ENCODE measurements at places on chromosomes 1 and 21.

- no peak for DNase-seq
These were observed 134.4 kb downstream of the FMN2 start for GRCh38 chr1:240226102-240226501.

DNA sequence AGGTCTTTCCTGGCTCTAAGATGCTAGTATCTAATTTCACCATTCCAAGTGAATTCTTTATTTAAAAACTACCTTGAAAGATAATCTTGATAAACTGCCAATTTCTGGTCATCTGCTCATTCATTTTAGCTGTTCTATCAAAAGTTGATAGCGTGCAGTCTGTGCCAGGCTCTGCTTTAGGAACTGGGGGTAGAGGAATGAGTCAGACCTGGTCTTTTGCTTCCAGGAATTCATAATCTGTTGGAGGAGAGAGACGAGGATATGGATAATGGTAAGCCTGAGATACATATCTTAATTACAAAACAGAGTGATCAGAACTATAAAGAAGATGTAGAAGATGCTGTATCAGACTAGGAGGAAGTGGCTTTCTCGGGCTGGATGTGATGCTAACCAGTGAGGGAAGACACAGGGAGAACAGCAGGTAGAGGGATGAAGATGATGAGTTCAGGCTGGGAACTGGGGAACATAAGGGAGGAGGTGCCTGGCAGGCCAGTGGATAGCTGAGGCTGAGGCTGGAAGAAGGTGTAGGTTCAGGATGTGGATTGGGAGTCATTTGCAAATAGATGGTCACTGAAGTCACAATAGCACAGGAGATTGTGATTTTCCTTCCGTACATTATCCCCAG is 12.3 kb upstream of the PHC2 start:
- DNase-seq: peak; percentile 45

DNA sequence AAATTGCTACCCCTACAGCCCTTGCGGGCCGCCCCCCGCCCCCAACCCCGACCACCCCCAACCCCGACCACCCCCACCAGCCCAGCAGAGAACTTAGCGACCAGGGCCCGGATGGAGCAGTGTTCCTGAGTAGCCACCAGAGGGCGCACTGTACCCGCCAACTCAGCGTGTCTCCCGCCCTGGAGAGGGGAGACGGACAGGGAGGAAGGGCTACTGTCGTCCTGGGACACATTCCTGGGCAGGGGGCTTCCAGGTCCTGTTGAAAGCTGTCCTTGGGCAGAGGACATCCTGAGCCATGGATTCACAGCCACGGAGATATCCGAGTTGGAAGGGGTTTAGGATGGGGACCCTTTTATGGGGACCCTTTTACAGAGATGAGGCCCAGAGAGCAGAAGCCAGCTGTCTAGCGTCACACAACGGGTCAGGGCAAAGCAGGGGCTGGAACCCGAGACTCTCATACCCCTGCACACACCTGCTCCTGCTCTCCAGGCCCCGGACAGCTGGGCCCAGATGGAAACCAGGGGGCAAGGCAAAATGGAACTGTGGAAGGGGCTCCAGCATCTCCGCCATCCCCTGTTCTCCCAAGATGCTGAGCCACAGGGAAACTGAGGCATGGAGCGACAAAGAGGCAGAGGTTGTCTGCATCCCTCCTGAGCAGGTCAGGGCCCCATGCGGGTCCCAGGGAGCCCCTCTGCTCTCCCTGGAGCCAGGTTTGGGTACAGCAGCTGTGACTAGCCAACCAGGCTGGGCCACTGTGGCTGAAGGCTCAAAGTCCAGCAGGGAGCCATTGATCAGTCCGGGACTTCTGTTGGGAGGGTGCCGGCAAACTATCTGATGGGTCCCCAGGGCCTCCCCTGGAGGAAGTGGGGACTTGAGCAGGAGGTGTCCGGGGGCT is 25.0 kb upstream of the LAPTM5 start:
- peak; percentile 63 for DNase-seq

GRCh38 chr1:198677027-198677426 is 38.2 kb downstream of the PTPRC start:
- DNase-seq: no peak

DNA sequence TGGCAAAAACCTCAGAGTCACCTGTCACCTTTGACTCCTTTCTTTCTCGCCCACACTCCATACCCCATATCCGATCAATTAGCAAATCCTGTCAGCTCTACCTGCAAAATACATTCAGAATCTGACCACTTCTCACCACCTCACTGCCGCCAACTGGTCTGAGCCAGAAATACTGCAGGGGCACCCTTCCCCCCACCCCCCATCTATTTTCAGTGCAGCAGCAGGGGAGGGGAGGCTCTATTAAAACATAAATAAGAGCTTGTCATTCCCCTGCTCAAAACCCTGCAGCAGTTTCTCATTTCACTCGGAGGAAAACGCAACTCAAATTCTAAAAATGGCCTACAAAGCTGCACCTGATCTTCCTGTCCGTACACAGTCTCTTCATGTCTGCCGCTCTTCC is 3.9 kb downstream of the PKLR start:
- DNase-seq: no peak

GRCh38 chr1:1770102-1770501 is 8.2 kb downstream of the NADK start:
- DNase-seq: no peak

DNA sequence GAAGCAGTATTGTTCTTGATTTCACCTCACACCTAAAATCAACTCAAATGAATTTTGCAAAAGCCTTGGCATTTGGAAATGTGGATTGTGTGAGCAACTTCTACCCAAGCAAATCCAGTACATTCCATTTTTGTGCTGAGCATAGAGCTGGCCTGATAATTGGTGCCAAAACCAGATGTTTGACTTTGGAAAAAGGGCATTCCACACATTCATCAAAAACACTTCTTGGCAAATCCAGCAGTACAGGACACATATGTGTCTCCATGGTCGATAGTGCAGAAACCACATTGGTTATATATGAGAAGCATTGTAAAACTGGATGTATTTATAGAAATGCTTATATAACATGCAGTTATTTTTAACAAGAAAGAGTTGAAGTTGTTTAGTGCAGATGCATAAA is 210.4 kb downstream of the KCNK2 start:
- DNase-seq: no peak

- DNase-seq: no peak
These were observed 4.8 kb downstream of the SLX9 start for GRCh38 chr21:44944596-44944995.

DNA sequence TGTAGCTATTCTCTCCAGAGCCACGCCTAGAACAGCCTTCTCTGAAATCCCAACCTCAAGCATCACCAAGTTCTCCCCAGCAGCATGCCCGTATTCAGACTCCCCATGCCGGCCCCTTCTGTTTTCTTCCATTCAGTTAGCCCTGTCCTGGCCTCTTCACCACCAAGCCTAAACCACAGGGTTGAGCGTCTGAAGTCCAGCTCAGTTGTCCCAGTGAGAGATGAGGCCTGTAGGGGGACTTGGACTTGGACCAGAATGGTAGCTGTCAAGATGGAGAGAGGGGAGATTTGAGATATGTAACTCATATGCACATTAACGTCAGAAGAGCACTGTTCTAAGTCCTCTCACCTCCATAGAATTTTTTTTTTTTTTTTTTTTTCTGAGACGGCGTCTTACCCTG is 5.5 kb upstream of the TMEM54 start:
- no peak for DNase-seq

GRCh38 chr1:6743189-6744101 is 41.8 kb upstream of the CAMTA1 start:
- DNase-seq: peak; percentile 85

- no peak for DNase-seq
These were observed 10.7 kb downstream of the FMO2 start for GRCh38 chr1:171195767-171196166.

GRCh38 chr21:16186742-16187141 is 457.0 kb downstream of the USP25 start:
- peak; percentile 67 for DNase-seq

GRCh38 chr1:217435204-217435603 is 195.7 kb downstream of the GPATCH2 start:
- peak; percentile 10 for DNase-seq

GRCh38 chr1:234853906-234854644 is 244.1 kb upstream of the IRF2BP2 start:
- DNase-seq: no peak

DNA sequence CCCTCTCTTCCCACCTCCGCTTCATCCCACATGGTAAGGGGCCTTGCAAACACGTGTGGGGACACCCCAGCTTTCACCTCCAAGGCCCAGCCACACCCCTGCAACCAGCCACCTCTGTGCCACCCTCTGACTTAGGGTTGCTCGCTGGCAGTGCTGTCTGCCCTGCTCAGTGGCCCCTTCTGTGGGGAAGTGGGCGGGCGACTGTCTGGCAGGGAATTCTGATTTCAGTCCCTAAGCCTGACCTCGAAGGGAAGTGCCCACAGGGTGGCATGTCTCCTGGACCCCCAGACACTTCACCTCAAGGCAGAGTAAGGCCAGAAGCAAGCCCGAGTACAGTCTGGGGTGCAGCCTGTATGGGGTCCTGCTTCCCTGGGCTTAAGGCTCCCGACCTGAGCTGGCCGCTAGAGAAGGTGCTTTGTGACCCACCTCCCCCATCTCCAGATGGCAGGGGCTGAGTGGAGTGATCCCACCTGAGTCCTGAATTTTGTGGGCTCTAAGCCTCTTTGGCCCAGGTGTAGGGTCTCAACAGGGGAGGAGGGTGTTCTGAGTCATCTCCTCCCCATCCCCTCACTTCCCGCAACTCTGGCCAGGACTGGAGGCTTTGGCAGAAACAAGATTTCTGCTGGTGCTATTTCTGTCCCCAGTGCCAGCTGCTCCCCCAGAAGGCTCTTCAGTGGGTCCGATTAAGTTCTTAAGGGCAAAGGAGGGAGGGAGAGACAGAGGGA is 7.0 kb downstream of the RD3 start:
- no peak for DNase-seq
